T-helper 1 cell (primary cell): ENCODE measurements at places on chromosomes 7 and 10.

DNA sequence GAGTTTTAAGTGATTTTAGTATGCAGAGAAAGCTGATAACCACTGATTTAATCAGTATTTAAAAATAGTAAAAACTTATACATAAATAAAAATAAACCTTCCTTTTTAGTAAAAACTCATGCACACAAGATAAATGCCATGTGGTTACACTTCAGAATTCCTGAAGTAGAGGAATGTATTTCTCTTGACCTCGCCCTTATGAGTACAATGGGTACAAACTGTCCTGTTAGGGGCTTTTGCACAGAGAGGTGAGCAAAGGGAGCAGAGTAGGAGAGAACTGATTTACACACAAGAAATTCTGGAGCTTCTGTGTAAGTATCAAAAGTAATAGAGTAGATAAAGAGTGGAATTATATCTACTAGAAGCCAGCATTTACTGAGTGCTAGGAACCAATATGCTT is 279.6 kb downstream of the PPP1R3A start:
- DNase-seq, result no peak

DNA sequence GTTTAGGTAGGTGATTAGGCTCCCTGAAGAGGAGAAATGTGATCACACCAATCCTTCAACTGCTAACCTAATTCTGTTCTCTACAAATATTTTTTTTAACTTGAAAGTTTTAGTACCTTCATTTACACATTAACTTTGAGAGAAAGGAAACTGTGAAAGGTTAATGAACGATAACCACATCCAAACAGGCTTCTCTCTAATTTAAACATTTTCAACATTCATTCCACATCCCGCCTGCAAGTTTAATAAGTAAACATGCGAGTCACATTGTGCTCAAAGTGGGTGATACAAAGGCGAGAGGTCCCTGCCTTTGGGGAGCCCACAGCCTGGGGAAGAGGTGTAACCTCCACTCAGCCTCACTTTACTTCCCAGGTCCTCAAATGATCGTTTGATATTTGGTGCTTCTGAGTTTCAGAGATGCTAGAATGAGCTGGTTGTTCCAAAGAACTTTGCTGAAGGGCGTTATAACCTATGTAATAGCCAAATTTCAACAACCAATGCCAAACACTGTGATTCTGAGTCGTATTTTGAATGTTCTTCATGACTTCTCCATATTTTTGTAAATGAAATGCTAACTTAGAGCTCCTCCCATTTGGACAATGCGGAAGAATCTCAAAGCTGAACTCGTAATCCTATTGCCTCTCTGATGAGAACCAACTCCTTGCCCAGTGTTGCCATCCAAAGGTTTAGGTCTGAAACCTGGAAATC is 47.5 kb downstream of the DENND2A start:
- DNase-seq, result no peak

- DNase-seq, result no peak
Observed at GRCh38 chr10:132407846-132408278, 10.9 kb downstream of the PWWP2B start.

- DNase-seq, result no peak
Observed at GRCh38 chr10:21173802-21174714, 276.9 kb upstream of the NEBL start.

DNA sequence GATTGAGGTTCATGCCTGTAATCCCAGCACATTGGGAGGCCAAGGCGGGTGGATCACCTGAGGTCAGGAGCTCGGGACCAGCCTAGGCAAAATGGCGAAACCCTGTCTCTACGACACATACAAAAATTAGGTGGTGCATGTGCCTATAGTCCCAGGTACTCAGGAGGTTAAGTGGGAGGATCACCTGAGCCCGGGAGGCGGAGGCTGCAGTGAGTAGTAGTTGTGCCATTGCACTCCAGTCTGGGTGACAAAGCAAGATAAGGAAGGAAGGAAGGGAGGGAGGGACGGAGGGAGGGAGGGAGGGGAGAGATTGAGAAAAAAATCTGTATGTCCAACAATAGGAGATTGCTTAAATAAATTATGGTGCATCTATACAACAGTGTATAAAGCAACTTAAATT is 13.2 kb downstream of the TLL2 start:
- no peak for DNase-seq

DNA sequence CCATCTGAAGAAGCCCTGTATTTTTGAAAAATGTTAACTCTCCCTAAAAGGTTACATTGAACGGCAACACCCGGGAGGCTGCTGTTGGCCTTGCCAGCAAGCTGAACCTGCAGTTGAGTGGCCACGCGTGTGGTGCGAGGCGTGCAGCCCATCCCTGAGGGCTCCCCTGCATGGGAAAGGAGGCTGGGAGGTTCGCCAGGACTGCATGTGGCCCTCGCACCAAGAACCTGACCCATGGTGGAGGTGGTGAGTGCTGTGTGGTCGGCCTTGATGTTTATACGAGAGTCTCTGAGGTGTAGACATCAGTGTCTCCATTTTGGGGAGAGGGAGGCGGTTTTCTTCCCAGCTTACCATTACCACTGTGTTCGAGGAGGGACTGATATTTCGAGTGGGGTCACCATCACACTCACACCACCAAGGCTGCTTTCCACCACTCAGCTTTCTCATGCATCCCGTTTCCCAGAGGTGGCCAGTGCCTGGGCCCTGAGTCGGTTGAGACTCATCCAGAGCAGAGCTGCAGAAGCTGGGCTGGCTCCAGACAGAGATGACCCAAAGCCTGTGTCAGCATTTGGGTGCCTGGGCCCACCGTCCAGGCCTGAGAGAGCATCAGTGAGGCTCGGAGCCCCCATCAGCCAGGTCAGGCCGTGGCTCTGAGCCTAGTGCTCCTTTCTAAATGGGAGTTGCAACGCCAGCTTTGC is 222.6 kb downstream of the EBF3 start:
- DNase-seq, result no peak

DNA sequence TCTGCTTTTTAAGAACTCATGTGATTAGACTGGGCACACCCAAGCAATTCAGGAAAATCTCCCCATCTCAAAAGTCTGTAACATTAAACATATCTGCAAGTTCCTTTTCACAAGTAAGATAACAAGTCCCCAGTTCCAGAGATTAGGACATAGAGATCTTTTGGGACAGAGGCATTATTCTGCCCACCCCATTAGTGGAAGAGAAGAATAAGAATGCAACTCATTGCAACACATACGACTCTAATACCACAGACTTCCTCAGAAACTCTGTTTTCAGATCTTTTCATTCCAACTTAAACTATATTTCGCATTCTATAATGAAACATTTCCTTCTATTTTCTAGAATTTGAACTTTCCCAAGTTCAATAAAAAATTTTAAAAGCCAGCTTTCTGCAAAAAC is 137.7 kb downstream of the SEMA3C start:
- DNase-seq, result no peak

GRCh38 chr10:133361773-133362441 is 4.1 kb upstream of the FUOM start:
- no peak for DNase-seq

DNA sequence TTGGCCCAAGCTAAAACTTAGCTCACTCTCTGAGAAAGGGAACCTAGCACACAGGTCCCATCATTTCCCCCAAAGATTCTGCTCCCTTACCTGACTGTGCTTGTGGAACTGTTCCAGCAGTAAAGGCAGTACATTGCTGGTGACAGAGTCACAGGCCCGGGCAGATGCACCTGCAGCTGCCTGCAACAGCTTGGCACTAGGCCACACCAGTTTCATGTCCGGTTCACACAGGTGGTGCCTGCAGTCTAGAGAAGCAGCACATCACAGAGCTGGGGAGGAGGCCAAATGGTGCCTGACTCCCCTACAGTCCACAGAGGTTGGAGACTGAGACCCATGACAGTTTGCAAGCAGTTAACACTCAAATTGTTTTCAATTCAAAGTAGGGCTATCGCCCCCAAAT is 22.2 kb downstream of the ZDHHC16 start:
- no peak for DNase-seq

DNA sequence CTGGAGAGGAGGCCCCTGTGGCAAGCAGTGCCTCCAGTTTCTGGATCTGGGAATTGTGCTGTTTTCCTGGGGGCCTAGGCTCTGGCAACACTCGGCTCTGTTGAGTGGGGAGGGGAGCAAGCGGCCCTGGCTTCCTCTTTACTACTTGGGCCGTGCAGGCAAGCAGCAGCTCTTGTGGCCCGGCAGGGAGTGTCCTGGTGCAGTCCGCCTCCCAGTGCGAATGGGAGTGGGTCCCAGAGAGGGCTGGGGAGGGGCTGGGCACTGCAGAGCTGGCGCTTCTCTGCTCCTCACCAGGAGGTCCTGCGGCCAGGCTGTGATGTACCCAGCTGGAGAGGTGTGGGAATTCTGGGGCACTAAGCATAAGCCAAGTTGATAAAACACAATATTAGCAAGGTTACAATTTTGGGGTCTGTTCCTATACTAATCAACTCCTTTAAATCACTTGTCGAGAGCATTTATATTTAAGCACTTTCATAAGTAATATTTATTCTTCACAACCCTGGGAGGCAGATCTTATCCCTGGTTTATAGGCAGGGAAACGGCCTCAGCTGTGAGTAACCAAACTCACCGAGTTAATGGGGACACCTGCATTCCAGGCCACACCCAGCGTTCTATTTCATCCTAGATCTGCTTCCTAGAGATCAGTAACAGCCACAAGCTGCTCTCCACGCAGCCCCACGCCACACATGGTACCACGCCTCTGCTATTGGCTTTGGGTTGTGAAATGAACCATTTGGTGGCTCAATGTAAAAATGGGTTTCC is 183.4 kb upstream of the PLXNA4 start:
- DNase-seq, result no peak

- DNase-seq, result no peak
Observed at GRCh38 chr7:13778967-13779366, 210.5 kb downstream of the ETV1 start.

GRCh38 chr7:138738114-138738513 is 37.0 kb upstream of the SVOPL start:
- DNase-seq, result no peak

- no peak for DNase-seq
Observed at GRCh38 chr10:59006511-59007306, 169.7 kb upstream of the PHYHIPL start.

- DNase-seq, result no peak
Observed at GRCh38 chr7:45108863-45109262, 2.6 kb downstream of the TBRG4 start.

DNA sequence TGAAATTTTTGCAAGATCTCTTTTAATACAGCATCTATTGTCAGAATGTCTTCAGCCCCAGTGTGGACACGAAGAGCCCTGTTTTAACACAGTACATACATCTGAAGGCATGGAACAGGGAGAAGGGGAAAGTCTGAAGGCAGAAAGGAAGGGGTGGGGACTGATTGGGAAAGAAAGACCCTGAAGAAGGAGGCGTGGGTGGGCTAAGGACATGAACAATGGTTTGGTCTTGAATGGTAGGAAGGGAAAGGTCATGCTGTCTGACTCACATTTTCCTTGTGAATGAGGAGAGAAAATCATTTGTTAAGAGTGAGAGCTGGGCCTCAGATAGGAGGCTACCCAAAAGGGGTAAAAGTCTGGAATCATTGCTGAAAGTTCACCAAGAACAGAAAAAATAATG is 297.1 kb downstream of the GALNT17 start:
- DNase-seq, result no peak
